ENCODE measurements at places on chromosomes 1 and 21.

GRCh38 chr1:192639607-192640368 lies 3.8 kb downstream of the RGS13 start:
- no peak for DNase-seq

GRCh38 chr1:231611851-231612250 lies 14.7 kb upstream of the DISC1 start:
- no peak for DNase-seq

- DNase-seq, result no peak
Observed at GRCh38 chr1:114130846-114131525, 22.7 kb downstream of the SYT6 start.

DNA sequence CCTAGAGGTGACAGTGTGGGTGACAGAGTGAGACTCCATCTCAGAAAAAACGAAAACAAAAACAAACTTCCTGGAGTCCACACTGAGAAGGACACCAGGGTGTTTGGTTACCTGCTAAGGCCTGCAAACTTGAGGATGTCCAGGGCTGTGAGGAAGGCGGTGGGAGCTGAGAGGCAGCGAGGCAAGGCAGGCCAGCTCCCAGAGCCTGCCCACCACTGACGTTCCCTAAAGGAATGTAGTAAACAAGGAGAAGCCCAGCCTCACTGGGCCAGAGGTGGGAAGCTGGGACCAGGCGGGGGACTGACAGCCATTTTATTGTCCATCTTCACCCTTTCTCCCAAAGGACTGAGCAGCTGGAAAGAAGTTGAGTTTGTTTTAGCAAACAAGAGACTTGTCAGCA lies 24.1 kb downstream of the SHISA4 start:
- no peak for DNase-seq

- DNase-seq, result no peak
Observed at GRCh38 chr1:961132-961669, 817 bp downstream of the KLHL17 start.

DNA sequence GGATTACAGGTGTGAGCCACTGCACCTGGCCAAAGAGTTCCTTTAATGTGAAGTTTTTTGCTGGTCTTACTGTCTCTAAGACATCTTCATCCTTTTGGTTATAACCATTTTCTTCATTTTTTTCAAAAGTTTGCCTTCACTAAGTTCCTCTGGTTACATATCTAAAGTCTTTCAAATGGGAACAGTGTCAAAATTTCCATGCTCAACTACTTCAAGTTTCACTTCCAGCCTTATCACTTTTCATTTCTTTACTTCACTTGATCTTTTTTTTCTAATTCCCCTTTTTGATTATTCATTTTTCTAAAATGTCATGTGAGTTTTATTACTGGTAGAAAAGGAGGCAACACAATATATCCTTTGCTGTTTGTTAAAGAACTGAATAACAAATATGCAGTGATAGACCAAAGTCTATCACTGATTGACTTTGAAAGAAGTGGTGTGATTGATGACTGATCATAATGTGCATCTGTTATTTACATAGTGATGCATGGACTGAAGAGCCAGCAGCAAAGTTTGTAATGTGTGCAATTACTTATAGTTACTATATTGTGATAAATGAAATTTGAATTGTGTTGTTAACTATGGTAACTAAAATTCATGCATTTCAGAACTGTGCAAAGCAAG lies 16.0 kb upstream of the ZFYVE9 start:
- DNase-seq, result no peak

GRCh38 chr21:45997495-45998275 lies 16.1 kb downstream of the COL6A1 start:
- no peak for DNase-seq

DNA sequence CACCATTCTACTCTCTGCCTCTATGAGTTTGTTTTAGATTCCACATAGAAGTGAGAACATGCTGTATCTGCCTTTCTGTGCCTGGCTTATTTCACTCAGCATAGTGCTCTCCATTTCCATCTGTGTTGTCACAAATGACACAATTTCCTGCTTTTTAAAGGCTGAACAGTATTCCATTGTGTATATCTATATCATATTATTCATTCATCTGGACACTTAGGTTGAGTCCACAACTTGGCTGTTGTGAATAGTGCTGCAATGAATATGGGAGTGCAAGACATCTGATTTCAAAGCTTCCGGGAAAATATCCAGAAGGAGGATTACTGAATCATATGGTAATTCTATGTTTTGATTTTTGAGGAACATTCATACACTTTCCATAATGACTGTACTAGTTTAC lies 20.1 kb upstream of the DONSON start:
- DNase-seq, result no peak

DNA sequence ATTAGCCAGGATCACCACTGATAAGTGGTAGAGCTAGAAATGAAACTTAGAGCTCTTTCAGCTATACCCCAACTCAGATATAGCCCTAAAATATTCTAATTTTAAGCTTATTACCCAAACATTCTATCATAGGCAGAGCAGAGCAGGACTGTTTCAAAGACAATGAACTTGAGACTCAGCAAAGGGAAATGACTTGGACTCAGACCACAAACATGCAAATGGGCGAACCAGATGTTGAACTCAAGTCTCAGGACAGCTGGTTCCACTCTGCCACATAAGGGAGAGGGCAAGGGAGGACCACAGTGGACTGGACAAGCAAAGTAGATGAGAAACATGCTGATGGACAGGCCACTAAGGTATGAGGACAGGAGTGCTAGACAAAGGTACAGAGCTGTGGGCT lies 315.3 kb downstream of the OMA1 start:
- no peak for DNase-seq

DNA sequence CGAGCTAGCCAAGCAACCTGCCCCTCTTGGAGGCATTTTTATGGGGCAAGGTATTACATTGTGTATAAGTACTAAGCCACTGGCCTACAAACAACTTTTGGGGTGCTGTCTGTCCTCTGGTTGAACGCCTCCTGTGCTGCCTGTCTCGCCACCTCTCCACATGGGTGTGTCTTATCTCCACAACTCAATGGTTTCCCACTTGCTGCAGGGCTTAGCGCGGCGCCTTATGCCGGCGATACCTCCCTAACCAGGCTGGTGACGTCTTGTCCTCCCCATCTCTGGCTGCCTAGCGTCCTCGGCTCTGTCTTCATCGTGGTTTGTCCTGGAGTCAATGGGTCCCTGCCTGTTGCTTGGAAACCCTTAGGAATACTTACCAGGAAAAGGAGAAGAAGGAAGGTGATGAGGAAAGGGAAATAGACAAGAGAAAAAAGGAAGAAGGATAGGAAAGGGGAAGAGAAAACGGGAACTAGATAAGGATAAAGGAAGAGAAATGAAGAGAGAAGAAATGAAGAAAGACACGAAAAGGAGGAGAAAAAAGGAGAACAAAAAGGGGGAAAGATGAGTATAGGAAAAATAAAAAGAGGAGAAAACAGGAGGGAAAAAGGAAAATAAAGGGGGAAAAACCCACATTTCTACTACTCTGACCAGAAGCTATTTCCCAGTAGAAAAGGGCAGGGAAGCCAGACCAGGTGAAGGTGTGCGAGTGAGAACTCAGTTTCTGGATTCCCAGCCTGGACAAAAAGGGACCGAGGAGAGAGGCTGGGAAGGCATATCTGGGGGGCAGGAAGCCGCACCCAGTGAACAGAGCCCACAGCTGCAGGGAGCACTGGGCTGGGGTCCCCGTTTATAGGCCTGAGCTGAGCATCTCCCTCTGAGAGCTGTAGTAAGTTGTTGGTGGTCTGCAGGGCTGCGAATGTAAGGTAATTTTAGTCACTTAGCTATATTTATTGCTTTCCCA lies 86.2 kb downstream of the CLIC6 start:
- DNase-seq, result no peak

GRCh38 chr1:30600258-30600657 lies 123.1 kb downstream of the MATN1 start:
- no peak for DNase-seq

- no peak for DNase-seq
Observed at GRCh38 chr1:70134148-70134547, 71.2 kb downstream of the LRRC40 start.

DNA sequence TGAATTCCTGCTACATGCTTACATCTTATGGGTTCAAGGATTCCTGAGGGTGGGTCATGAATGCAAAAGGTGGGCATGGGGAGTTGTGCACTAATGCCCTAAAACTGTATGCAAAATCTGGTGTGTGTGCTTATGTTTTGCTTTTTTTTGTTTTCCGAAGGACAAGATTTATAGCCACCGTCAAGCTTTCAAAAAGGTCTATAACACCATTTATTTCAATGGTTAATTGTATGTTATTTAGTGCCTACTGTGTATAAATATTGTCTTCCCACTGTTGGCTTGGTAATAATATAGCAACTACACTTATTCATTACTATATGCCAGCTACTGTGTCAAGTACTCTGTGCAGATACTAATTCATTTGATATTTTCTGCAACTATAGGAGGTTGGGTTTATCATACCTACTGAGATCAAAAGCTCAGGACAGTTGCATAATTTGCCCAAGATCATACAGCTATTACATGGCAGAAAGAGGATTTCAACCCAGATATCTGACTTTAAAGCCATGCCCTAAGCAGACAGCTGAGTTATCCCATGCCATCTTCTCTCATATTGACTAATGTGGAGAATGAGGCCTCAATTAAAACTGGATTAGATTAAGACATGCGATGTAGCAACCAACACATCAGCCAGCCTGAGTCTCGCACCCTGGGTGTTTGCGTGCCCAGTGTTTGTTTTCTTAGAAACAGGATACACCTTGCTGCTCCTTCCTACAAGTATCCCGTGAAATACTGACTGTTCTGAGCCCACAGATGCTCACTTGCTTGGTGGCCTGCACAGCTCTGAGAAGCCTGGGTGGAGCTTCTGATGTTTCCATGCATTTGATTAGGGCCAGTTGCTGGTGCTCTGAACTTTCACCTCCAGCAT lies 34.6 kb downstream of the GADD45A start:
- no peak for DNase-seq

DNA sequence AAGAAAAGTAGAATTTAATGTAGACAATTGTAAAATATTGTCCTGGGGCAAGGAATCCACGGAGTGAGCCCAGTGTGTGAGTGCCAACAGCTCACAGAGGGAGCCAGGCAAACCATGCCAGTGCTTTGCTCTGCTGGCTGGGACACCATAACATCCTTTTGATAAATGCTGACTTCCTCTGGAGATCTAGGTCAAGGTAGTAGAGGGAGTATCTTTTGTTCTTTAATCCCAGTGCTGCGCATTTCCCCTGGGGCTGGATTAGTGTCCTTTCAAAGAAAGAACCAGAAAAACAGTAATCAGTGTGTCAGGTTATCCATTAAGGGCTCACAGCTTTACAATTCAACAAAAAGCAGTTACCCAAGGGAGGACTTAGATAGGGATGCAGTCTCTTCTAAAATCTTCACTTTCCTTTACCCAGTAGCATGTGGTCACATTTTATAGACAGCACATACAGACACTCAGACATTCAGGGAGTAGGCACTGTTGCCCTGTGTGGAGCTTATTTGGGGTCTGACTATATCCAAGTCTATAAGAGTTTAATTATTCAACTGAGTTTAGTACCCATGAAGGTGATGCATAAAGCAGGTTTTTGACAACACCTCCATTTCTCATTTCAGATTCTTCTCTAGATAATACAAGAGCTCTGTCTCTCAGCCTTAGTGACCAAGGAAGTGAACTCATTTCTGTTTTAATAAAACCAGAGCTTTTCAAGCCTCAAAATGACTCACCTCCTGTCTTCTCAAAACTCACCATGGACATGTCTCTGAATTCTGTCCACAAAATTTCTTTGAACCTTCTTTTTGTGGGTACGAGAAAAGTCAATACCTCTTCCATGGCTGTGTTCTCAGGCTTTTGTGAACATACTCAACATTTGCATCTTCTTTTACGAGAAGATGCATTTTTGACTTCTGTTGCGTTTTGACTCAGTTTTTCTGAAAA lies 215.3 kb downstream of the BRINP2 start:
- DNase-seq, result no peak

DNA sequence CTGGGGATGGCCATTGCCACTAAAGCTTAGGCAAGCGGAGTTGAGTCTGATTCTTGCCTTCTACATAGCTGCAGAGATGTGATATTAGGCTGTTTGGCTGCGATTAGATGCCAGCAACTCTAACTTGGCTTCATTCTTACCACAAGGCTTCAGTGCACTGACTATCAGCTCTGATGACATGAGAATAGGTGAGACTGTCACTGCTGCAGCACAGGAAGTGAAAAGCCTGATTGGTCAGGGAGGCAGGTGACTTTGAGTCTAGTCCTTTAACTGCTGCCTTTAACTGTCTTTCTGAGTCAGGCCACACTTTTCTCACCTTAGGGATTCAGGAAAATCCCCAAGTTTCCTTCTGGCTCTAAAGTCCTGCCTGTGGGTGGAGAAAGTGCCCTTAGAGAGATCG lies 14.1 kb upstream of the PLXNA2 start:
- no peak for DNase-seq

GRCh38 chr1:27994060-27994459 lies 34.3 kb downstream of the XKR8 start:
- DNase-seq, result no peak

- DNase-seq, result no peak
Observed at GRCh38 chr1:29309075-29309474, 72.8 kb downstream of the PTPRU start.

DNA sequence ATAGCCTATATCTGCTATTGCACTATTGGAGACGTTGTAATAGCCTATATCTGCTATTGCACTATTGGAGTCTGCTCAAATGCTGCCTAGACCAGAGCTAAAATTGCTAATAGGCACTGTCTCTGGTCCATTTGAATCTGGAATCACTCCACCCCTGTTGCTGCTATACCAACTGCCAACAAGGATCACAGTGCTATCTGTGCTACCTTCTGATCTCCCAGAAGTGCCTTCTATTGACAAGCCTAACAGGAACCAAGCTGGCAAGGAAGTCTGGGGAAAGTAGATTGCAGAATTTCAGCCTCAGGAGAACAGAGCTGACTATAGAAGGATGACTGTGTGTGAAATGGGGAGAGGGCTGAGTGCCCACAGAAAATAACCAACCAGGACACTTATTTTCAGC lies 15.9 kb downstream of the RWDD3 start:
- DNase-seq, result no peak

- DNase-seq, result no peak
Observed at GRCh38 chr21:41564871-41565274, 56.9 kb upstream of the TMPRSS2 start.

GRCh38 chr21:27369234-27369633 lies 402.3 kb upstream of the ADAMTS5 start:
- DNase-seq, result no peak

GRCh38 chr1:83530506-83530905 lies 468.4 kb downstream of the TTLL7 start:
- DNase-seq, result no peak
